ENCODE measurements at places on chromosomes 2 and 18.

GRCh38 chr2:1675633-1676032, 68.7 kb downstream of the PXDN start:
- DNase-seq, result no peak

DNA sequence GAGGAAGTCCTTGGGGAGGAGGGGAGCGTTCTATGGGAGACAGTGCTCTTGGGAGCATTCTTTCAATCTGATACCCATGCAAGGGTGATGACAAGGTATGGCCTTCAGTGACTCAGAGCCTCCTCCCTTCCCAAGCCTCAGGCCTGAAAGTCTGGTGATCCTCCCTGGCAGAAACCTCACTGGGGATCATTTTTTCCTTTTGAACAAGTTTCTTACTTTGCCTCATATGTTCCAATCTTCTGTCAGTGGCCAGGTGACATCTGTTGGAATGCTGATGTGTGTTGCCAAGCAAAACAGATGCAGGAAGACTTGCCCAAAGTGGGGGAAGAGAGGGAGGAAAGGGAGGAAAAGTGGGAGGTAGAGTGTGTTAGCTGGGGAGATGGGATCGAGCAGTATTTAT, 224.8 kb downstream of the NEDD4L start:
- DNase-seq, result no peak

DNA sequence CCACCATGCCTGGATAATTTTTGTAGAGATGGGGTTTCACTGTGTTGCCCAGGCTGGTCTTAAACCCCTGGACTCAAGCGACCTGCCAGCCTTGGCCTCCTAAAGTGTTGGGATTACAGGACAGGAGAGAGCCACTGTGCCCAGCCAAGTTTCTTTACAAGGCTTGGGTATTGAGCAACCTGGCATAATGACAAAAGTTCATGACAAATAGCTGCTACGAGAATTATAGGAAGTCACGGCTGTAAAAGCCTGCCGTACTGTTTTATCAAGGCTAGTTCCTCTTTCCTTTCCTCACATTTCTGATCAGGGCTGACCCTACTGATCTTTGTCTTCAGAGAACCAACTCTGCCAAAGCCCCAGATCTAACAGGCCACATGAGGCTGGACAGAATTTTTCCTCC, 490.4 kb upstream of the SPRED2 start:
- no peak for DNase-seq

- DNase-seq, result no peak
Observed at GRCh38 chr18:70329071-70329470, 40.2 kb downstream of the SOCS6 start.

DNA sequence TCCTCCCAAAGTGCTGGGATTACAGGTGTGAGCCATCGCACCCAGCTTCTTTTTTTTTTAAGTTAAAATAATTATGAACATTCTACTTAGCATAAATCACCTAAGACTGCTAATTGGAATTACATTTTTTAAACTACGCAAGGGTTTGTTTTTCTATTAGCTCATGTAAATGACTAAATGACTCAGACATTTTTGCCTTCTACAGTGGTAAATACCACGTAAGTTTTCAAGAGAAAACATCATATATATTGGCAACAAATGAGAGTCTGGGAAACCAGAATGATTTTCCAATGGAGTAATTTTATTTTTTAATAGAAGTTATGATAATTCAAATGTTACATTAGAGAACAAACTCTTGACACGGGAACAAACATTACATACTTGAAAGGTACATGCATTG, 259.0 kb downstream of the ZNF385B start:
- DNase-seq, result no peak

DNA sequence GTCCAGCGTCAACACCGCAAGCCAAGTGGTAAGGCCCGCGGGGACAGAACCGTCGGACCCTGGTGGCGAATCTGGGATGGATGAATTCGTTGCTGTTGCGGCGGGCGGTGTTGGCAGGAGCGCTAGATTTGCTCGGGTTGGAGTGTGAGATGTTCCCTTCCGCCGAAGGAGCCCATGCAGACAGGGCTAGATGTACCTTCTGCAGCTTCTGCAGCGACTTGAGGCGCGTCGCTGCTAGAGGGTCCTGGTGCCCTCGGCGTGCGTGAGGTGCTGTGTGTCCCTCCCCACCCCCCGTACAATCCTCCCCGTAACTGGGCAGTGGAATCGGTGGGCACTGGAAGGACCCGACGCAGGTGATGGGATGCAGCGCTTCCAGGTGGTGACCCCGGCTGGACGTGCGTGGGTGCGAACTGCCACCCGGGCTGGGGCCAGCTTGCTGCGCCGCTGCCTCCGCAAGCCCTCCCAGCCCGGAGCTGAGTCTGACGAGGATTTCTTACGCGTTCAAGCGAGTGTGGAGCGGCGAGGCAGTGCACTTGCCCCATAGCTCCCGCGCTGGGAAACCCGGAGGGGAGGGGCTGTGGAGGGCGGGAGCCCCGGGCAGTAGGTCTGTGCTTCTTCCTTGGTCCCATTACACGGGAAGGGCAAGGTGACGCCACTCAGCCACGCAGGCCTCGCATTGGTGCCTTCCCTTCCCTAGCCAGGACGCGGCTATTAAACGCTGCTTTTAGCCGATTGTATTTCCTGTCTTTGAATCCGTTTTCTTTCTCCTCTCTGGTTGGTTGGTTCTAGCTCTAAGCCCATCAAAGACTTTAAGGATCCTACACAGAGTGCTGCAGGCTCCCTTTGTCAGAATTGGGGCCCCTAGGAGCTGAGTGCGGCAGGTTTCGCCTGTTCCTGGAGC, 34.2 kb downstream of the CHRNA1 start:
- no peak for DNase-seq

DNA sequence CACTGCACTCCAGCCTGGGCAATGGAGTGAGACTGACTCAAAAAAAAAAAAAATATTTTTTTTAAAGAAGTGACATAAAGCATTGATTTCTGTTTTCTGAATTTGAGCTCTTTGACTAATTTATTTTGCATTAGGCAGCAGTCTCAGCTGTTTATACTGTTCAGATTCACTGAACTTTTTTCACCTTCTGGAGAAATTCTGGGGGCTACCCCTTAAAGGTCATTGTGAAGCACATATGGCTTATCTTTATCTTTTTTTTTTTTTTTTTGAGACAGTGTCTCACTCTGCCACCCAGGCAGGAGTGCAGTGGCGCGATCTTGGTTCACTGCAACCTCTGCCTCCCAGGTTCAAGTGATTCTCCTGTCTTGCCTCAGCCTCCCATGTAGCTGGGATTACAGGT, 12.9 kb downstream of the PHLPP1 start:
- no peak for DNase-seq

GRCh38 chr2:45937990-45938389, 286.5 kb downstream of the PRKCE start:
- DNase-seq, result no peak

DNA sequence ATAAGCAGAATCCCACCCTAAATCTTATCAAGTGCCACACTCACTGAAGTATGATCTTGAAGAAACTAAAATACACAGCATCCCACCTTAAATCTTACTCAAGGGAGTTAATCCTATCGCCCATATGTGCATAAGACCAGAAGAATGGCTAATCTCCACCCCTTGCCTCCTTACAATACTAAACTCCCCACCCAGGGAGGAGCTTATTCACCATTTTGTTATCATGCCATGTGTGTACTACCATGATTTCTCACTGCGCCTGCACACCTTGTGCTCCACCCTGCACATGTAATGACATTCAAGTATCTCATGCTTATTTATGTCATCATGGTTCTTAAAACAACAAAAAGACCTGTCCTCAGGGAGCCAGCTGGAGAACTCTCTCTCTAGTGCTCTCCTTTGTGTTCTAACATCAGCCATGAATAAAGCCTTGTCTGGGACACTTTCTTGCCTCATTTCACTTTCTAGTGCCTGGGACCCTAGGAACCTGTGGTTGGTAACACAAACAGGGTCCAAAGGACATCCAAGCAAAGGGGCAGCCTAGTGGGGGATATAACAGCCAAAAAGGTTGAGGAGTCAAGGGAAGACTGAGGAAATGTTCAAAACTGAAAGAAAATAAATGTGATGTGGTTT, 87.4 kb downstream of the SLC66A3 start:
- DNase-seq, result no peak

GRCh38 chr2:198499539-198499938, 695.1 kb downstream of the PLCL1 start:
- DNase-seq, result no peak

GRCh38 chr2:151707857-151708256, 26.4 kb downstream of the NEB start:
- DNase-seq, result no peak

- no peak for DNase-seq
Observed at GRCh38 chr2:237413777-237414661, at the start of gene COL6A3. TSS of gene COL6A3 (minus strand) at chr2:237414164. CDS start at chr2:237396817, 17,347 bp downstream.

- DNase-seq, result no peak
Observed at GRCh38 chr2:152708742-152709141, 8.5 kb downstream of the PRPF40A start.

GRCh38 chr2:12728221-12728777, 11.6 kb downstream of the TRIB2 start:
- no peak for DNase-seq

GRCh38 chr2:197368412-197368811, 57.8 kb upstream of the ANKRD44 start:
- DNase-seq, result no peak

All from progenitor cell of endocrine pancreas (in vitro differentiated cells).